ENCODE measurements at places on chromosomes 12 and 14.

- DNase-seq, result no peak
These were observed 152.2 kb downstream of the BCL11B start for GRCh38 chr14:99119554-99120525.

DNA sequence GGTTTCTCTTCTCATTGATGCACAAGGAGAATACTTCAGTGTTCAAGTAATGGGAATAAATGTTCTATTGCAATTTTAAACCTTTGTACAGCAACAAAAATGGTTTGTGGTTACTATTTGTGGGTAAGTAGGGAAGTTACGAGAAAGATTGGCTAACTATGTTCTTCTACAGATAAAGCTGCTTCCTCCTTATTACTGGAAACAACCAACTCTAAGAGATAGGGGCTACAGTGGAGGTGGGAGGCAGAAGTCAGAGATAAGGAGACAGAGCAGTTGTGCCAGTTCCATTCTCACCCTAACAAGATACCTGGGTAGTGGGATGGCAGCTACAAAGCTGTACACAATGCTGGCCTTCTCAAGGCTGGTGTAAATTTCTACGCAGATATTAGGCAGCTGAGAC lies 16.2 kb downstream of the NOXRED1 start:
- DNase-seq, result no peak

DNA sequence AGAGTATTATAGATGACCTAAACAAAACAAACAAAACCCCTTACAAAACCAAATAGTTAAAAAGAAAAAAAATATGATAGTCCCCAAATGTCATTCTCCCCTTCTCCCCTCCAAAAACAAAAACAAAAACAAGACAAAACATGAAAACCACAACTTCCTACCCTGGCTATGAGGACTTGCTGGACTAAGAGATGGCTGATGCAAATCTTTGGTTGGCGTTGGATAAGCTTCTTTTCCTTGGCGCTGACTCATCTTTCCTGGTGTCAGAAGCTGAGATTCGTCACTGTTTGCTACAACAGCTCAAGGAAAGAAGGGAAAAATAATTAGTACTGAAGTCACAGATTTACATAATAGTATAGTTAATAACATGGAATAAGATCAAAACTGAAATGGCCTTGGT lies 102.5 kb upstream of the BBS10 start:
- DNase-seq, result no peak

DNA sequence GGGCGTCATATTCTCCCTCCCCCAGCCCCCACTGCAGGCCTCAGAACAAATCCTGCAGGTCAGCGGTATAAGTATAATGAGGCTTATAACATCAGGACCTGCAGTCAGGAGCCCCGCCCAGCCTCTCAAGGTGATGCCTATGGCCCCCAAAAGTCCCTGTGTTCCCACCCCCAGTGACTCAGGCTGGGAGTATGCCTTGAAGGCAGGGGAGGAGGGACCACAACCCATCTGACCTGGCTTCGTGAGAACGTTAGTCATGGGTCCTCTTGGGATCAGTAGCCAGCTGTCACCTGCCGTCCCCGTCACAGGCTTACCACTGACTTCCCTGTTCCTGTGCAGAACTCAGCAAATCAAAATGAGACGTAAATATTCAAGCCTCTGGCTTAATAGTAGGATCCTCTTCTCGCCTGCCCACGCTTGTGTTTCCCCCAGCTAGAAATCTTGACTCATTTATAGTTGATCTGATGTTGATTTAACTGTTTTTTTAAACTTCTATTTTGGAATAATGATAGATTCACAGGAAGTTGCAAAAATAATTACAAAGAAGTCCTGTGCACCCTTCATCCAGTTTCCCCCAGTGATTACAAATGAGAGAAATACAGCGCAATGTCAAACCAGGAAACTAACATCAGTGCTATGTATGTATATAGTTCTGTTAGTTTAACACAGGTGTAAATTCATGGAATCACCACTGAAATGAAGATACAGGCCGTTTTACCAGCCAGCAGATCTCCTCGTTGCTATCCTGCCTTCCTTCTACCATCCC lies 107.5 kb downstream of the ADGRD1 start:
- DNase-seq, result no peak

- DNase-seq, result no peak
These were observed 9.4 kb downstream of the PPP1R12A start for GRCh38 chr12:79925492-79925891.

DNA sequence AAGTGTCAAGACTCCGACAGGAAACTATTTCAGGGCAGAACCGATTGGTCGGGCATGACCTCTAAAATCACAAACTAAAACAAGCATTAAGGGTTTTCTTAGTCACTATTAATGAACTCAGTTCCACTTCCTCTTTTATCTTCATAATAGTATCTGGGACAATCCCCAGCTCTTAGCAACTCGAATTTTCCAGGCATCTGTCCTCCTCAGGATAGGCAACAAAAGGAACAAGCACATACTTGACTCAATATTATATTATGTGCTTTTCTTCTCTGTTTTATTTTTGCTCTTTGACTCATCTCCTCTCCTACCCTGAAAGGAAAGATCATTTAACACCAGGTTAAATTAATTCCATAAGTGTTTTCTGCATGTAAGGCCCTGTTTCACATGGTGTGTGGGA lies 638.3 kb upstream of the TBX3 start:
- DNase-seq, result no peak

GRCh38 chr12:83826112-83826511 lies 1086.5 kb downstream of the SLC6A15 start:
- DNase-seq, result no peak
